AG04450 (cell line): ENCODE measurements at places on chromosomes 4 and X.

DNA sequence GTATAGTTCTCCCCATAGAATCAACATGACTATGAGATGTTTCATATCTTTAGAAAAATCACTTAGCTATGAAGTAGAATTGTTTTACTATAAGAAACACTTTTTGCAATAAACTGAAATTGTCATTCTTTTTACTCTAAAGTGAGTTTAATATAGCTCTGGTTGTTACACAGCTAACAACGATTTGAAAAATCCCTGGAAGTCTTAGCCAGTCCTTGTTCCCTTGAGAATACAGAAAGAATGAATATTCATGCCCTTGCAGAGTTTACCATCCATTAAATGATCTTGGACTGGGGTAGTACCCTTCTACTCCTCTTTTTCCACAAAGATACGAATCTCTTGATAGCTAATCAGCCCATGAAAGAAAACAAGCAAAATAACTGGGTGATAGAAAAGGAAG is 141.8 kb downstream of the JADE1 start:
- no peak for DNase-seq

GRCh38 chrX:122026665-122027064 is 979.3 kb downstream of the GLUD2 start:
- DNase-seq, result no peak

DNA sequence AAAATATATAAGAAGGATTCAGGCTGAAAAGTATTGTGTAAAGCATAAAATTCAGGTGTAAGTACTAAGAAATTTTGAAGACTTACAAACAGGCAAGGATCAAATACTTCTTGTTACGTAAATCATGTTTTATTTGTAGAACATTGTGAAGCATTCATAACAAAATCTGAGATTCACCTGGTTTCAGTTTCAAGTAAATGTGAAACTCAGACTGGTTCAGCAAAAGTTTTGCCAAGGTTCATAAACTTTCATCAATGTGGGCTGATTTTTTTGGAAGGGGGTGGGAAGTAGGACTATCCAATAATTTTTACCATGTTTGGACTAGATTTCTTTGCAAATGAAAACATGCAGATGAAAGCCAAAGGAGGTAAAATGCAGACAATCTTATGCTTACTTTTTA is 527.7 kb downstream of the ANKRD50 start:
- DNase-seq, result no peak

GRCh38 chr4:23884741-23885140 is 5.1 kb downstream of the PPARGC1A start:
- DNase-seq, result no peak

GRCh38 chrX:2483398-2484060 is 17.2 kb downstream of the DHRSX start:
- no peak for DNase-seq

DNA sequence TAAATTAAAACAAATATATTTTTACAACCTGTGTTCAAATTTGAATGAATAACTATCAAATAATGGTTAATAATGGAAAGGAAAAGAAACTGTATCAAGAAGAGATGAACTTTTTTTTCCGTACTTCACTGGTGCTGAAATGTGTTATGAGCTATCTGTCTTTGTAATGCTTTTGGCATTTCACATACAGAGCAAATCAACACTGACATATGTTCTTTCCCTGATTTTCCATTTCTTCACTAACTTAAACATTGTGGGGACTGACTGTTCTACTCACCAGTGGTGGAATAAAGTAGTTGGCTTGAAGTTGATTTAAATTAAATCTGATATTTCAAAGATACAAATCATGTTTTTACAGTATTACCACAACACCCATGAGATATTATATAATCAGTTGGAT is 304.0 kb upstream of the BMP3 start:
- no peak for DNase-seq

DNA sequence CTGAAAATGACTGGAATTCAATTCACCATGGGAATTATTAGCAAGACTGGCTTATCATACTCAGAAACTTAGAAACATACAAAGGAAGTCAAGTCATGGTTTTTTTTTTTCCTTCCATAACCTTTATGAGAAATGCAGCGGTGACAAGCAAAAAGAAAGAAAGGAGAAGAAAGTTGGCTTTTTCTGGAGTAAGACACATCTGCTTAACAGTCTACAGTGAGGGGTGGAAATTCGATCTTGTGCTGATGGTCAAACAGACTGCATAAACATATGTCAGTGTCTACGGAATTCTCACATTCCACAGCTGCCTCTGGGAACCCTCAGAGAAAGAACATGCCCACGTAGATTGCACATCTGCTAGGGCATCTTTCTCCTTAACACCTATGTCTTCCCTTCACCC is 54.6 kb downstream of the PROM1 start:
- DNase-seq, result peak; percentile 63

GRCh38 chr4:8571702-8572685 is 8.2 kb upstream of the GPR78 start:
- DNase-seq, result no peak

DNA sequence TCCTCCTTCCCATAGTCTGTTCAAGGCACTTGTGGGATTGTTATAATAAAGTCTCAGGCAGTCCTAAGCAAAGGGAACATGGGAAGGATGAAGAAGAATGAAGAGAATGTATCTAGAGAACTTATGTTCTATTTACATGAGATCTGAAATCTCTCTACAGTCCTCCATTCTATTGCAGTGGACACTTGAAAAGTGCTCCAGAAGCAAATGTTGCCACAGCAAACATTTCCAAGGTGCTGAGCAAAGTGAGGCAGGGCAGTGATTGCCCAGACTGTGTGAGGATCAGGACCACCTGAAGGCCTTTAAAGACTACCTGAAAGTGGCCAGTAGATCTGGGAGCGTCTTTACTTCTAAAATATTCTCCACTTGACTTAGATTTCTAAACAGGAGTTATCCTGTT is 203.5 kb downstream of the RBM46 start:
- DNase-seq, result no peak

- DNase-seq, result no peak
Measured at GRCh38 chr4:68569466-68570121, 6.5 kb downstream of the UGT2B17 start.

DNA sequence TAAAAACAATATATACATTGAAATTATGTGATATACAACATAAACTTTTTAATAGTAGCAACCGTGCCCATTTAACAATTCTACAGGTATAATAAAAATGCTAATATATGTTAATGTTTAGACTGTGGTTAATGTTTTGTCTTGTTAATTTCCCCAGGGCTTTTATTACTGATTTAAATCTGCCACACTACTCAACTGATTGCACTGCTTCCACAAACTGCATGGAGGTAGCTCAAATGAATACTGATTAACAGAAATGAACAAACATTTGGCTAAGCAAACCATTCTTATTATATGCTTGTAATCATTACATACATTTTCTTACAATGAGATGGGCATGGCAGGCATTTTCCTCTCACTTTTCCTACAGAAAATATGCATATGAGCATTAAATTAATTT is 275.9 kb downstream of the GPC3 start:
- no peak for DNase-seq

DNA sequence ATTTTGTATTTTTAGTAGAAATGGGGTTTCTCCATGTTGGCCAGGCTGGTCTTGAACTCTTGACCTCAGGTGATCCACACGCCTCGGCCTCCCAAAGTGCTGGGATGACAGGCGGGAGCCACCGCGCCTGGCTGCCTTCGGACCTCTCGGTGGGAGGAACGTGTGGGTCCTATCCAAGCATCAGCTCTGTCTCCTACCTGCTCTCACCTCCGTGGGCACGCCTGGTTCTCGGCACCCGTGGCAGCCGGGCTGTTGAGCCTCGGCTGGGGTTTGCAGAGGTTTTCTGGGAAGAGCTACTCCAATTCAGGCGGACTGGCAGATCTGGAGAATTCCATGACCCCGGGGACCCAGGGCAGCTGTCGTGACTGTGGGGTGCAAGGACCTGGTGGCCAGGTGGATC is 23.6 kb upstream of the PPP2R3B start:
- no peak for DNase-seq

DNA sequence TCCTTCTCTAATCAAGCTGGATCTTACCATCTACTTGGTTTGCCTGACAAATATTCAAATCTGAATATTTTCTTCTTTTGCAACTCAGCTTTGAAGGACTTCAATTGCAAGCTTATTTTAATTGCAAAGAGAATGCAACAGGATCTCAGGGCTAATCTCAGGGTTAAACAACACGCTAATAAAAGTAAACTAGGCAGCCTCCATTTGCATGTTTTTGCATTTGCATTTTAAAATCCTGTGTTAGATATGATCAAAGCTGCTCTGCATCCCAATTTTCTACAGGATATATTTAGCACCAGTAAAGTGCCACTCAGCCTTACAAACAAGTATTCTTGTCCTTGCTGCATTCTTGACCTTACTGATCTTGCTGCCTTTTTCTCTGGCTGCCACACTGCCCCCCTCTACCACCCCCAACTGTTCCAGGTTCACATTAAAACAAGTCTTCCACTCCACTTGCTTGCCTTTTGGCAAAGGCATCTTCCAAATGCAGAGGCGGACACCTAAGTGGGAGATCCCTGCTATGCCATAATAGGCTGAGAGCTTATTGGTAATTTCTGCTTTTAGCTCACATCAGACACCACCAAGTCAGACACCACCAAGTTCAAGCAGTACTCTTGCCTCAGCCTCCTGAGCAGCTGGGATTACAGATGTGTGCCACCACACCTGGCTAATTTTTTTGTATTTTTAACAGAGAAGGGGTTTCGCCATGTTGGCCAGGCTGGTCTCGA is 48.1 kb downstream of the GPRIN3 start:
- no peak for DNase-seq

DNA sequence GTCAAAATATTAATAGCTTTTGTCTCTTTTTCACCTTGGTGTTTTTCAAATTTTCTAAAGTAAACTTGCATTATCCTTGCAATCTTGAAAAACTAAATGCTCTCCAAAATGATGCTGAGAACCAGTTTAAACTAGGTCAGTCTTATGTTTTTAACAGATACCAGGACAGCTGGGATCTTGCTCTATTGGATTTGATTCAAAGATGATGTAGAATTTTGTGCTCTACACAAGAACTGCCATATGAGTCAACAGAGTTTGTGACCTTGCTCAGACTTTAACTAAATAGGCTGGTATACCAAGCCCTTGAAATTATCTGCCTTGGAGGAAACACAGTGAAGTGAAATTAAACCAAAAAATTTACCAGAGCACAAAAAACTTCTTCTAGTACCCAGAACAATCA is 991.1 kb downstream of the STPG2 start:
- DNase-seq, result no peak

GRCh38 chr4:10093801-10094552 is 22.6 kb downstream of the WDR1 start:
- peak; percentile 55 for DNase-seq

DNA sequence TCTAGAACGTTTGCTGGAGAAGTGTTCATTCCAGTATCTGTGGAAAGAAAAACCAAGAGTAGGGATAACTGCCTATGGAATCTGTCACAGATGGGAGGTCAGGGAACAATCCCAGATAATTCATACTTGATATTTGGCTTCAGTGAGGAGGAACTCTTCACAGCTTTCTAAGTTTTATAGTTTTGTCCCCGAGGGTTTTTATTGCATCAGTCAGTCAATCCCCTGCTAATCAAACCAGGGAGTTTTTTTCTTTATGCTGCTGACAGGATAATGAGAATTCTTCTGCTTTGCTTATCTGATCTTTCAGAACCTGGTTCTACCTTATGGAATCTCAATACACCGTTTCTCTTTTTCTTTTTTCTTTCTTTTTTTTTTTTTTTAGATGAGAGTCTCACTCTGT is 633 bp upstream of the TRIML2 start:
- no peak for DNase-seq

DNA sequence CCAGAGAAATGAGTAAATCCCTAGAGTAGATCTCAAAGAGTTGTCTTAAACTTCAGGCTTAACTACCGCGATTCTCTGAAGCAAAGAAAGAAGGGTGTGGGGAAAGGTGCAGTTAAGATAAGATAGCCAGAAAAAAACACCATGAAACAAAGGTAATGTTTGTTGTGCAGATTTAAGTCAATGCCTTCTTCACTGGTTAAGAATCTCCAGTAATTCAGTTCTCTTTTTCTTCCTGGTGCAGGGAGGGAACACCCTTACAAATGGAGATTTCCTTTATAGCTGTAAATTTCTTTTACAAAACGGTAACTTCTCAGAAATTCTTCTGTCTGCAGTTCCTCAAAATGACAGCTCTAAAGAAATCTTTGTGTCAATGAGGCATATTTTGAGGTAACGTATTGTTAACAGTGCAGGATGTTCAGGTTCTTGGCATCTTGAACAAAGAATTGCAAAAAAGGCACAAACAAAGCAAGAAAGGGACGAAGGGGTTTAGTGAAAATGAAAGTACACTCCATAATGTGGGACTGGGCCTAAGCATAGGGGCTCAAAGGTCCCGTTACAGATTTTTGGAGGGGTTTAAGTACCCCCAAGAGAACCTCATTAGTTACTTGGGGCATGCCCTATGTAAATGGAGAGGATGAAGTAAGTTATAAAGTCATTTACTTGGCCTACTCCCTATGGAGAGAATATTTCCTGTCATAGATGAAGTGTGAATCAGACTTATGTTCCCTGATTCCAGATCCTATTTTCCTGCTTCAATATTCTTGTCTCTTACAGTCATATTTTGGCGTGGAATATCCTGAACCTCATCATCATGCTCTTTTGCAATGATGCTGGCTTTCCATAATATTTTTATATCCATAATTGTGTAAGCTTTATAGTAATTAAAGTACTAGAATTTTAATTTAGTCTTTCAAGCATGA is 492.0 kb downstream of the PCDH11X start:
- no peak for DNase-seq

DNA sequence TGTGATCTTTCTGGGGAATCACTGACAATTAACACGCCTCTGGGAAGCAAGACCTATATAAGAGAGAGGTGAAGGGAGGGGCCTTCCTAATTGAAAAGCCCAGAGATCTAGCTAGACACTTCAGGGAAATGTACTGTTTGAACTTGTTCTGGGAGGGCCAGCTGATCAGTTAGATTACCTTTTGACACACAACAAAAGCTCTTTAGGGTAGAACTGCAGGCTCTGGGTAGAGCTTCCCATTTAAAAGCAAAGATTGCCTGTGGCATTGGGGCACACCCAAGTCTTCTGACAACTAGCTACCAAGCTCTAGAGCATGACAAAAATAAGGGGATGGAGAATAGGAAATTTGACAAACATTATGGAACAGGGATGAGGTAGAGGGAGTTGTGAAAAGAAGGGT is 26.3 kb downstream of the AREG start:
- no peak for DNase-seq
